ENCODE measurements at places on chromosomes 4 and X.

DNA sequence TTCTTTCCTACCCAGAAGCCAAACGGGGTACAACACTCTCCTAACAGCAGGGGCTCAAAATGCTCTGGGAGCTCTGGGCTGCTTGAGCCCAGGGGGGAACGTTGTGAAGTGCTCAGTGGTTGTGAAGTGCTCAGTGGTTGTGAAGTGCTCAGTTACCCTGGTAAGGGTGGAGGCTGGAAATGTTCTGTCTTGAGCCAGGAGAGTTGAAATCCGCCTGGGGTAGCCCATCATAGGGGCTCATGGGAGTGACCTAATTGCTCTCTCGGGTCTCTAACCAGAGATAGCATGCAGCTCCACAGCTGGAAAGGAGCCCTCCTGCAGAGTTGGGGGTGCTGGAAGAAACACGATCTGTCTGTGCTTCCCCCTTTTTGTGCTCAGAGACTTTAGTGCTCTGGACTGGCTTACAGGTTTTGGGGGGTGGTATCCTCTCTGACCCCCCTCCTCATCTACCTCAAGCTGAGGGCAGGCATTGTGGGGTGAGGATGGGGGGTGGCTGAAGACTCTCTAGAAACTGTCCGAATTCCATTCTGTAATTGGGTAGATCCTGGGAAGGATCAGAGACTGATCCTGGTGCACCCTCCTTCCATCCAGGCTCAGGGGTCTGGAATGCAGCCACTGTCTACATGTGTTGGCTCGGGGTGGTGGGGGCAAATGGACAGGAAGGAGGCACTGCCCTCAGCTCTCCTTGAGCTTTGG, 2.7 kb downstream of the EFNB1 start:
- DNase-seq = no peak

- no peak for DNase-seq
Measured at GRCh38 chr4:57156242-57156990, 46.2 kb upstream of the IGFBP7 start.

- no peak for DNase-seq
Measured at GRCh38 chr4:126172126-126172525, 857.4 kb downstream of the FAT4 start.

- no peak for DNase-seq
Measured at GRCh38 chr4:24405341-24405740, 179.0 kb downstream of the DHX15 start.

- DNase-seq = no peak
Measured at GRCh38 chr4:7546152-7546808, 111.5 kb upstream of the PSAPL1 start.

DNA sequence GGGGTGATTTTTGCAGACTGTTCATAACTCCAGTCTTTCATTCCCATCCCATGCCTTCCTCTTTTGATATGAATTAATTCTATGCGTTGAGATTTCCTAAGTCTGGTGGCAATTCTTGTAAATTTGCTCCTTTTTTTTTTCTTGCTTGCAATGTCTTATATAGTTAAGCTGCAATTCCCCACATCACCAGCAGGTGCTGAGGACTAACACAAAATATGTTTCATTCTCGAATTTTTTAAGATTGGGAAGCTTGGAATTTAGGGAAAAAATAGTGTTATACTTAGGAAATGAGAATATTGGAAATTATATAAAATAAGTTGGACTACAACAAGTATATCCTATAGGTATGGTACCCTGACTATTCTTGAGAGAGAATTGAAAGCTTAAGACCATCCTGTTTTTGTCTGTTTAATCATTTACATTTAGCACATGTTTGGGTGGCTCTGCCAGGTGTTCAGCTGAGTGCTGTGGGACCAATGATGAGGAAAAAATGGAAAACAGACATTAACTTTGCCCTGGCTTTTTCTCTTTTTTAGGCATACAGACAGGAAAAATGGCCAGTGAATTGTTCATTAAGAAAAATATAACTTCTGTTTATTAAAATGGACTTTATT, 30.2 kb downstream of the AFF2 start:
- no peak for DNase-seq

GRCh38 chr4:107500551-107500950, 219.5 kb downstream of the PAPSS1 start:
- DNase-seq = no peak

GRCh38 chr4:35063031-35063570, 1181.2 kb downstream of the ARAP2 start:
- no peak for DNase-seq

- peak; percentile 21 for DNase-seq
Measured at GRCh38 chrX:275967-276580, 5.1 kb upstream of the PLCXD1 start.

- no peak for DNase-seq
Measured at GRCh38 chr4:79958466-79959264, 114.4 kb downstream of the ANTXR2 start.

- DNase-seq = no peak
Measured at GRCh38 chrX:7828594-7828993, 14.4 kb upstream of the VCX start.

DNA sequence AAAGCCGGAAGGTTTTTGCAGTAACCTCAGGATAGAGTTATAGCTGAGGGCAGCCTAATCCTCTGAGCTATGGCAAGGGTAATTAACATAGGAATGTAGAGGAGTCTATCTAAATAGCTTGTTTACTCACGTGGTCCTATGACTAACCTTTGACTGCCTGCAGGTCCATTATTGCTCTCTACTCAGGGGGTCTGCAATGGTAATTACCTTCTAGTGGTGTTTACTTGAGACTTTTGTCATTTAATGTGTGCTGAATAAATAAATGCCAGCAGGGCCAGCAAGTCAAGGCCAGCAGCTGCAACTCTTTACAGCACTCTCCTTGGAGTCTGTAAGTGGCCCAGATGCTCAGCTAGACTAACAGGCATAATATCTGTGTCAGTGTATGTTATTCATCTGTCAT, 212.7 kb upstream of the FMR1 start:
- no peak for DNase-seq

DNA sequence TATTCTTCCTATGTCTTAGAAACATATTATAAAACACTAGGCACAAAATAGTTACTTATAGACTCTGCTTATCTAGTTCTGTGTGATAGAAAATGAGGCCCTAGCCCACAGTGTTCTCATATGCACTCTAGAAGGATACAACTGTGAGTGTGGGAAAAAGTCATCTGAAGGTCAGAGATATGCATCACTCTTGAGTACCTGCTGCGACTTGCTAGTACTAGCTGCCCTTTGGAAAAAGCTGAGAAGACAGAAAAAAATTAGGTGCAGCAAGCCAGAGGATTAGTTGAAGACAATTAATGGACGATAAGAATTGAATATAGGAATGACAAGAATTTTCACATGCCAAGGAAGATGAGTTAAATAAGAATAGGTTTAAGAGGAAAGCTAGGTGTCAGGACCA, 61.3 kb downstream of the MTHFD2L start:
- DNase-seq = no peak

GRCh38 chr4:15610855-15611254, 44.3 kb downstream of the FBXL5 start:
- no peak for DNase-seq

DNA sequence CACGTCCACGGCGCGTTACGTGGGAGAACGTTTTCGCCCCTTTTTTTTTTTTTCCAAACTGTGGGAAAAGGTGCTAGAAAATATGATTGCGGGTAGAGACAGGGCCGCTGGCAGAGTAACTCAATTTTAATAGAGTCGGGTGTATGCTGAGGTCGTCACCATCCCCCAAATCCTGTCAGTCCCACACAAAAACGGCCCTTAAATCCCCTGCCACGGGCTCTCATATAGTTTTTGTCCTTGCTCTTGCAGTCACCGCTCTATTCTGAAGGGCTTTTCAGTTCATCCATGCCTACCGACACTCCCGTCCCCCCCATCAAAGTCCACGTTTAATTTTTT, 796 bp upstream of the MED14 start:
- no peak for DNase-seq

- DNase-seq = no peak
Measured at GRCh38 chrX:129780441-129781105, 824 bp downstream of the SASH3 start.

DNA sequence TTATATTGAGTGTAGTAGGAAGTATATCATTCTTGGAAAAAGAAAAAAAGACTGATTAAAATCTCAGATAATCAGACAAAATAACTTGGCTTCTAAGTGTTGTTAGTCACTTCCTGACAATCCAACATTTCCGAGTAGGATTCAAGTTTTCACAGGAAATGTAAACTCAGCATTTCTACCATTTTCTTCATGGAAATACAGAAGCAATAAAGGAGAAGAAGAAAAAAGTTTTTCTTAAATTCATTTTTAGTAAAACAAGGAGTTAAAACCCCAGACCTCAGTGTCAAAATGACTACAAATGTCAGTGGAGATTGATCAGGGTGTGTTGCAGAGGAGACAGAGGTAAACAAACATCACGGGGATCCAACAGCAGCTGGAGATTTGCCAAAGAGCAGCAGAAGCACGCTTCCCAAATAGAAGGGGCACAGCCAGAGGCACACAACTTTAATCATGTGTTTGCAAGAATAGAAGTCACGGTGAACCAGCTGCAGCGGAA, 129.3 kb upstream of the FAM9B start:
- DNase-seq = no peak

DNA sequence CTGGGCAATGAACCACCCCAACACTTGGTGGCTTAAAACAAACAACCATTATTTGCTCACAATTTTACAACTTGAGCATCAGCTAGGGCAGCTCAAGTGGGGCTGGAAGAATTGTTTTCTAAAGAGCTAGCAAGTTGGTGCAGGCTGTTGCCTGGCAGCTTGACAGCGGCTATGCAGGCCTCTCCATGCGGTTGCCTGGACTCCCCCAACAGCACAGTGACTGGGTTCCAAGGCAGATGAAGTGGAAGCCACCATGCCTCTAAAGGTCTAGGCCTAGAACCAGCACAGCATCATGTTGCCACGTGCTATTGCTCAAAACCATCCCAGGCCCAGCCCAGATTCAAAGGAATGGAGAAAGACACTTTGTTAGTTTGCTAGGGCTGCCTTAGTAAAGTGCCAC, 114.8 kb downstream of the BCOR start:
- no peak for DNase-seq

- DNase-seq = no peak
Measured at GRCh38 chrX:9566150-9566621, 101.3 kb downstream of the TBL1X start.

DNA sequence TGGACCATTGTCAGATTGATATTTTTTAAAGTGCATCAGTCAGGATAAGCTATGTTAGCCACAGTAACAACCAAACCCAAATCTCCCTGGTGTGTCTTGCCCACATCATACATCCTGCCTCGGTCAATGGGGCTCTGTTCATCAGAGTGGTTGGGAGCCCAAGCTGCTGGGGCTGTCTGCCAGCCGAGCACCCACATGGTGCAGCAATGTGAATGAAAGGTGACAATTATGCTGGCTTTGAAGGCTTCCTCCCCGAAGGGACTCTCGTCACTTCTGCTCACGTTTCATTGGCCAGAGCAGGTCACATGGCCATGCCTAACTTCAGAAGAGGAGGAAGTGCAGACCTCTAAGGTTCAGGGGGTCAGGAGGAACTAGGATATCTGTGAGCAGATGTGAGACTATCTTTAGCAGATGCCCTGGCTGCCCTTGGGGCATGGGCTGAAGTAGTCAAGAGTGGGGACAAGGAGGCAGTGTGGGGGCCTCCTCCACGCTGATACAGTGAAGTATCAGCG, 1.3 kb upstream of the JAKMIP1 start:
- DNase-seq = no peak

DNA sequence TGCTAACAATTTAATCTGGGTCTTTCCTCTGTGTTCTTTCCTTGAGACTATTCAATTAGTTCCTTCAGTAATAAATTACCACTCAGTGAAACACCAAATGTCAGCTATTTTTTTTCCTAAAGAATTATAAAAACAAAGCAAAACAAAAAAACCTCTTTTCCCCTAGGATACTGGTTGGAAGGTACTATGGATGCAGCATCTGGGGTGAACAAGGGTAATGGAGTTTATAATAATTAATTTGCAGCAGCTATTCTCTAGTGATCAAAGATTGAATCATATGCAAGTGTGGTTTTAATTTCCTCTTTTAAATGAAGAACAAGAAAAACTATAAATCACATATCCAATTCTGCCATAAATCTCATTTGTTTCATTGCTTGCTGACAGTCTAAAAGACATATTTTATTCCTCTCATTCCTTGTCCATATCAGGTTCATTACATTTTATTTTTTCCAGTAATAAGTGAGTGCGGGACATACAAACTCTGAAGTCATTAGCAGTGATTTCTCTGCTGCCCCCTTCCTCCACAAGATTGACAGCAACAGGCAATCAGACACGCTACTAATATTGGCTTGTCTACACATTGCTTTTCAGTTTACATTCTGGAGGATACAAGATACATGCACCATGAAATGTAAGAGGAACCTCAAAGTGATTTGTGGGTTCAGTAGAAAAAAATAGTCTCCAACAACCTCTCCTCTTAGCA, 1093.4 kb upstream of the SLIT2 start:
- DNase-seq = no peak

DNA sequence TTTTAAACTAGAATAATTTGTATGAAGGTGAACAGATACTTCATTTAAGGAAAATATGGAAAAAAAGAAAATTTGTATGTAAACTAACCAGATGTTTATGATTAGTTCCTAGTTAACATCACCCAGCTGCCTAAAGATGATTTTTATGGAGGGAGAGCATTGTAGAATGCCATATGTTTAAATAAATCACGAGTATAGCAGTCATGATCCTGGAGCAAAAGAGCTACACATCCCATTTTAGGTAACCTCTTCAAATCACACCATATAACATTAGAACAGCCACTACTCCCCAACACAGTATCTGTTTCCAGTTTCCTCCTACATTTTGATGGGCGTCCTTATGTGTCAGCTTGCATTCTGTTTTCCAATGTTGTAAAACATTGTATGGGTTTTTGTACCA, 571.9 kb upstream of the FAM241A start:
- no peak for DNase-seq

DNA sequence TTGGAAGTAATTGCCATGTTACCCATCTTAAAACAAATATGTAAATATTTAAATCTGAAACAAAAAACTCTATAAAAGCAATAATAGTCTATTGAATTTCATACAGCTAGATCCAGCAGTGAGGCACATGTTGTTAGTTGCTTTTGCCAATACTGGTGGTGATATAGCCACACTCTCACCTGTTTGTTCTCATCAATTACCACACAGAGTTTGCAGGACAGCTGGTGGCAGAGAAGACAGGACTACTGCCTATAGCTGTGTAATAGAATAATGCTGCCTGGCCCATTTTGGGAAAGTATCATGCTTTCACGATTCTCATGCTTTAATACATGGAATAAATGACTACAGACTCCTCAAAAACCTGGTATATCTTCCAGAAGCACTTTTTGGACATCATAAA, 3.7 kb upstream of the PRR32 start:
- no peak for DNase-seq

DNA sequence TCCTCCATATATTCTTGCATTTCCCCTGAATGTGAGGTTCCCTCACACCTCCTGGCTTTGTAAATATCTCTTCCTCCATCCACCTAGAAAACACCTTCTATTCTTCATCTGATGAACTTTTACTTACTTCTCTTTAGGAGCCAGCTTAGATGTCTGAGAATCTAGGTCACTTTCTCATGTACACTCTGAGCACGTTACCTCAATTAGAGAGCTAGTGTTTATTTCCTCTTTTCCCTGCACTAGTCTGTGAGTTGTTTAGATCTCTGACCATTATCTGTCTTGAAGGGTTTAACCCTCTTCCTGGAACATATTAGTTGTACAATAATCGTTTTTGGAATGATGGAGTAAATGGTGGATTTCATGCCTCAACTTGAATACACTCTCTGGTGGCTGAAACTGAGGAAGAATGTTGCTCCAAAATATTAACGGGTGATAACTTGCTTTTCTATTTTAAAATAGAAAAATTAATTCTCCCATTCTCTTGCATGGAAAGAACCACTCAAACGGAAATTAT, 8.5 kb upstream of the NEIL3 start:
- no peak for DNase-seq

- DNase-seq = no peak
Measured at GRCh38 chrX:145818186-145819113, 821 bp downstream of the SLITRK2 start.

All from stimulated activated CD4-positive, alpha-beta T cell treated with anti-CD3 and anti-CD28 coated beads, Interleukin-1b, Interleukin-23, amount 100 ng/mL, for 1 hour (primary cell).